ENCODE measurements at places on chromosomes 1 and 21.

- H3K4me3 ChIP-seq, result no peak overlapping the region
- H3K36me3 ChIP-seq, result no peaks in the 10 kb centered on the region
- H3K27me3 ChIP-seq, result no peaks in the 10 kb centered on the region
- H3K27ac ChIP-seq, result no peak overlapping the region
- H3K4me1 ChIP-seq, result no peaks in the 10 kb centered on the region
- no peak for DNase-seq
Measured at GRCh38 chr1:167105271-167106118, 11.6 kb downstream of the STYXL2 start.

- DNase-seq, result no peak
- H3K4me3 ChIP-seq, result no peak overlapping the region
- no peaks in the 10 kb centered on the region for H3K4me1 ChIP-seq
Measured at GRCh38 chr1:231093156-231093922, 53.3 kb upstream of the FAM89A start.

GRCh38 chr1:183075861-183076260 is 52.6 kb downstream of the LAMC1 start:
- no peaks in the 10 kb centered on the region for H3K27me3 ChIP-seq
- peaks cover 3% of the 10 kb centered on the region for H3K4me1 ChIP-seq
- no peaks in the 10 kb centered on the region for H3K36me3 ChIP-seq
- no peak overlapping the region for H3K27ac ChIP-seq

- no peaks in the 10 kb centered on the region for H3K36me3 ChIP-seq
- no peak for DNase-seq
- H3K4me3 ChIP-seq, result peak within 1 kb of the TSS; percentile 91
- peaks cover 26% of the 10 kb centered on the region for H3K4me1 ChIP-seq
Measured at GRCh38 chr1:210232511-210233215, at the start of gene SERTAD4. Gene SERTAD4 (plus strand): TSS chr1:210232796. CDS start chr1:210237961, 5,165 bp downstream.

DNA sequence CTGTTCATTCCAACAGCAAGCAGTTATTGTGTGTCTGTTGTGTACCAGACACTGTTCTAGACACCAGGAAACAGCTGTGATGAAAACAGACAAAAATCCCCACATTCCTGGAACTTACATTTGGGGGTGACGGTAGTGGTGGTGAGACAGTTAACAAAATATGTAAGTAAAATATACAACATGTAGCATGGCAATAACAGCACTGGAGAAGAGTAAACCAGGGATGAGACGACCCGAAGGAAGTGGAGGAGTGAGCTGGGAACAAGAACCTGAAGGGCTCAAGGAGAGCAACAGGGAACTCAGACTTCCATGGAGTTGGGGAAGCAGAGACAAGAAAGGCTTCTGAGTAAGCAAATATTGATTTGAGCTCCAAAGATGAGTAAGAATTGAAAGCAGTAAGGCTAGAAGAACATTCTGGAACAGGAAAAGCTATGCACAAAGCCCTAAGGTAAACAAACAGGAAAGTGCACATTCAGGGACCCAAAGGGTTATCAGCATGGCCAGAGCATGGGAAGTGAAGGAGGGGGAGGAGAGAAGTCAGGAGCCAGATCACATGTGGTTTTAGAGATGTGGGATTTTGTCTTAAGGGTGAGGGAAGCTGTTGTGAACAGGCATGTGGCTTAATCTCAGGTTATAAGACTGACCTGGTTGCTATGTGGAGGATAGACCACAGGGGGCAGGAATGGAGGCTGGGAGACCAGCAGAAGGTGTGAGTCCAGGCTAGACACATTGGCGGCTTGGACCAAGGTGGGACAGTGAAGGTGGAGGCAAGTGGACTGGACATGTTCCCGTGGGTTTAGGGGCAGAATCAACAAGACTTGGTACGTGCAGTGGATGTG is 7.3 kb downstream of the CSF1 start:
- peaks cover 76% of the 10 kb centered on the region for H3K4me1 ChIP-seq
- no peaks in the 10 kb centered on the region for H3K27me3 ChIP-seq
- H3K36me3 ChIP-seq, result peaks cover 82% of the 10 kb centered on the region
- peak overlapping the region; percentile 37 for H3K27ac ChIP-seq
- no peak overlapping the region for H3K4me3 ChIP-seq

- no peak overlapping the region for H3K27ac ChIP-seq
- no peak overlapping the region for H3K4me3 ChIP-seq
- no peaks in the 10 kb centered on the region for H3K36me3 ChIP-seq
- H3K4me1 ChIP-seq, result no peaks in the 10 kb centered on the region
- DNase-seq, result no peak
Measured at GRCh38 chr1:215971793-215972441, 404.8 kb downstream of the KCTD3 start.

DNA sequence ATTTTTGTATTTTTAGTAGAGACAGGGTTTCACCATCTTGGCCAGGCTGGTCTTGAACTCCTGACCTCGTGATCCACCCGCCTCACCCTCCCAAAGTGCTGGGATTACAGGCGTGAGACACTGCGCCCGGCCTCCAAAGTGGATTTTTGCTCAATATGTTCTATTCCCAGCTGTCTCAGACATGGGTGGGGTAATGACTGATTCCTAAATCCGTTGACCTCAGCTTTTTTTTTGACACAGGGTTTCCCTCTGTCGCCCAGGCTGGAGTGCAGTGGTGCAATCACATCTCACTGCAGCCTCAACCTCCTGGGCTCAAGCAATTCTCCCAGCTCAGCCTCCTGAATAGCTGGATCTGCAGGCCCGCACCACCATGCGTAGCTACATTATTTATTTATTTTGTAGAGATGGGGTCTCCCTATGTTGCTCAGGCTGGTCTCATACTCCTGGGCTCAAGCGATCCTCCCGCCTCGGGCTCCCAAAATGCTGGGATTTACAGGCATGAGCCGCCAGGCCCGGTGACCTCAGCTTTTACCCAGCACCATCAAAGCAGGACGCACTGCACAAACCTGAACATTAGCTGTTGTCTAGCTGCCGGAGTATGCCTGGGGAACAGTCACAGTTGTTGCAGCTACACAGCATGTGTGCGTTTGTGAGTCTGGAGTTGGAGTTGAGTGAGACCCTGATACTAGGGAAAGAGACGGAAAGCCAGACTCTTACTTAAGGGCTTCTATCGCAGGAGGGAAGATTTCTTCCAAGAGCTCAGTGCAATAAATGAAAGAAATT is 43.7 kb upstream of the PSEN2 start:
- no peaks in the 10 kb centered on the region for H3K27me3 ChIP-seq
- H3K4me1 ChIP-seq, result peaks cover 32% of the 10 kb centered on the region
- DNase-seq, result no peak
- no peak overlapping the region for H3K4me3 ChIP-seq

DNA sequence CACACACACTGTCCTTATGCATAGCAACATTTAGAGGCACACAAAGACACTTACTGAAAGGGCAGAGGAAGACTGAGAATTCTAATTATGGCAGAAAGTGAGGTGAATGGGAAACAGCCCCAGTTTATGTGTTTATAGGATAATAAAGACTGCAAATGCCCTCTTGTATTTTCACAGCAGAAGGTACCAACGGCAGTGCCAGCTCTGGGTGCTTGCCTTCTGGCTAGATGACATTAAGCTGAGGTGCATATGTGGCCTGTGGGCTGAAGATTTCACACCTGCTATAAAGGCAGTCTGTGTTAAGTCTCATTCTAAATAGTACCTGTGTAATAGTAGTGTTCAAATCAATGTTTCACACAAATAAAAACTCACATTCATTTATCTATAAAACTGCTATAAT is 347.2 kb upstream of the ZRANB2 start:
- H3K4me3 ChIP-seq, result no peak overlapping the region
- DNase-seq, result no peak
- no peaks in the 10 kb centered on the region for H3K27me3 ChIP-seq
- H3K36me3 ChIP-seq, result no peaks in the 10 kb centered on the region
- no peak overlapping the region for H3K27ac ChIP-seq

DNA sequence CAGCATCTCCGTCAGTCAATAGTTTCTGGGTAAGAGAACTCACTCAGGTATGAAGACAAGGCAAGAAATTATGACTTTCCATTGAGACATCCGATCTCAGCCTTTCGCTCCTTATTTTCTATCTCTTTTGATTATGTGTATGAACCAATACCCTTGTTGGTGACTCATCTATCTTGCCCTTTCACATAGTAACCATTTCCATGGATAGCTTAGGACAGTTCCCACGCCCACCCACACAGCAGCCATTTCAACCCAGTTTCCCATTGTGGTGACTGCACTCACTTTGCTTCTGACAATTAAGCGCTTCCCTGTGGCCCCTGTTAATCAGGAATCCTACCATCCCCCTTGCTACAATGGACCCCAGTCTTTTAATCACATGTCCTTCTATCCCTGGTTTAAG is 210.6 kb upstream of the ADGRL2 start:
- H3K27ac ChIP-seq, result no peak overlapping the region
- no peak for DNase-seq
- no peaks in the 10 kb centered on the region for H3K36me3 ChIP-seq

GRCh38 chr1:236501093-236501492 is 22.7 kb upstream of the LGALS8 start:
- no peak overlapping the region for H3K27ac ChIP-seq
- no peak overlapping the region for H3K4me3 ChIP-seq
- H3K4me1 ChIP-seq, result peaks cover 12% of the 10 kb centered on the region
- no peaks in the 10 kb centered on the region for H3K36me3 ChIP-seq
- DNase-seq, result no peak

GRCh38 chr1:92167151-92167550 is 50.6 kb upstream of the C1orf146 start:
- DNase-seq, result no peak
- H3K27me3 ChIP-seq, result no peaks in the 10 kb centered on the region
- no peaks in the 10 kb centered on the region for H3K4me1 ChIP-seq

GRCh38 chr1:236257216-236257615 is 24.5 kb downstream of the ERO1B start:
- no peak overlapping the region for H3K4me3 ChIP-seq
- no peaks in the 10 kb centered on the region for H3K27me3 ChIP-seq
- H3K36me3 ChIP-seq, result peaks cover 12% of the 10 kb centered on the region
- peaks cover 16% of the 10 kb centered on the region for H3K4me1 ChIP-seq

DNA sequence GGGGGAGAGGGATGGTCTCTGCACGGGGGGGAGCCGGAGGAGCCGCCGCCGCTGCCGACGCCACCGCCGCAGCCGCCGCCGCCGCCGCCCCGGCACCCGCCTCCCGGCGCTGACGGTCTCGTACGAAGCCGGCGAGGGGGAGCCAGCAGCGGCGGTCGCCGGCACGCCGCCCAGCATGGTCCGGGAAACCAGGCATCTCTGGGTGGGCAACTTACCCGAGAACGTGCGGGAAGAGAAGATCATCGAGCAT is 311 bp downstream of the SPEN start:
- no peak for DNase-seq
- H3K4me3 ChIP-seq, result peak overlapping the region; percentile 63
- H3K36me3 ChIP-seq, result no peaks in the 10 kb centered on the region
- peaks cover 27% of the 10 kb centered on the region for H3K4me1 ChIP-seq
- no peaks in the 10 kb centered on the region for H3K27me3 ChIP-seq

DNA sequence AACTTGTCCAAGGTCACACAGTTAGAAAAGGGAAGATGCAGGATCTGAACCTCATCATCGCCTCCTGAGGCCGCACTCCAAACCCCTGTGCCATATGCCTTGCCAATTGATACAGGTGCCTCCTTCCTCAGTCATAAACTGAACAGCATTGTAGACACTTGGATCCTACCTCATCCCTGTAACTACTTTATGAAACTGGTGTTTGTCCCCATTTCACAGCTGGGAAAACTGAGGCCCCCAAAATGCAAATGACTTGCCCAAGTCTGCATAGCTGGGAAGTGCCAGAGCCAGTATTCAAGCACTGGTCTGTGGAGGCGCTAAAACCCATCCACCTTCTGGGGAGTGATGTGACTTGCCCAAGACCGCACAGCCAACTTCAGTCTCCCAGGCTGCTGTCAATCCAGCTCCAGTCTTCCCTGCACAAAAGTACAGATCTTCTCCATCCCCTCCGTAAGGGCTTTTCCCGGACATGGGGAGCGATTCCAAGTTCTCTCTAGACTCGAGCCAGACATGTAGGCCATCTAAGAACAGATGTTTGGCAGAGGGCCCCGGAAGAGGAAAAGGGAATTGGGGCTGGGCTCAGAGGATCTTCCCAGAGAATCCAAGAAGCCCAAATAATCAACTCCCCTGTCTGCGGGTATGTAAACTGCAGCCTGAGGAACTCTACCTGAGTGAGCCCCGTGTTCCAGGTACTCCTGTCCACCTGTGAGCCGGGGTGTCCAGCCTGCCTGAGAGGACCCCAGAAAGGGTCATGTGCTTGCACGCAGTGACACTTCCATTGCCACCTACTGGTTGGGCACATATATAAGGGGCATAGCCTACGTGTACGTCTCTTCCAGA is 60.5 kb downstream of the SYT2 start:
- no peak overlapping the region for H3K4me3 ChIP-seq
- H3K4me1 ChIP-seq, result no peaks in the 10 kb centered on the region
- no peak for DNase-seq
- peaks cover 98% of the 10 kb centered on the region for H3K27me3 ChIP-seq
- H3K27ac ChIP-seq, result no peak overlapping the region

- DNase-seq, result no peak
- no peaks in the 10 kb centered on the region for H3K27me3 ChIP-seq
- peaks cover 12% of the 10 kb centered on the region for H3K36me3 ChIP-seq
- H3K4me3 ChIP-seq, result no peak overlapping the region
Measured at GRCh38 chr1:197614916-197615692, 160.2 kb downstream of the DENND1B start.

GRCh38 chr1:193540511-193540910 is 354.1 kb upstream of the B3GALT2 start:
- no peaks in the 10 kb centered on the region for H3K4me1 ChIP-seq
- H3K27ac ChIP-seq, result peak overlapping the region; percentile 18
- no peaks in the 10 kb centered on the region for H3K36me3 ChIP-seq
- no peak for DNase-seq
- H3K4me3 ChIP-seq, result no peak overlapping the region
